ENCODE measurements at places on chromosomes 3 and 15. TPM values are rescaled to one million over a fixed set of nuclear protein-coding genes. Genes with fewer than 3 reads are reported as not detected.

DNA sequence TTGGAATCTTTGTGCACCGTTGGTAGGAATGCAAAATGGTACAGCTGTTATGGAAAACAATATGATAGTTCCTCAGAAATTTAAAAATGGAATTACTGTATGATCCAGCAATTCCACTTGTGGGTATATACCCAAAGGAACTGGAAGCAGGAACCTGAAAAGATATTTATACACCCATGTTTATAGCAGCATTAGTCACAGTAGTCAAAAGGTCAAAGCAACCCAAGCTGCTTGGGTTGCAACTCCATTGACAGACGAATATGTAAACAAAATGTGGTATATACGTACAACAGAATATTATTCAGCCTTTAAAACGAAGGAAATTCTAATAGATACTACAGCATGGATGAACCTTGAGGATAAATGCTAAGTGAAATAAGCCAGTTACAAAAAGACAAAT, 35.0 kb upstream of the CAPN3 start:
- H3K36me3 ChIP-seq: no peaks in the 10 kb centered on the region
- H3K27ac ChIP-seq: no peak overlapping the region
- H3K4me3 ChIP-seq: no peak overlapping the region
- no peaks in the 10 kb centered on the region for H3K27me3 ChIP-seq
- H3K4me1 ChIP-seq: no peaks in the 10 kb centered on the region

GRCh38 chr3:56251343-56251945, 216.8 kb downstream of the ERC2 start:
- peak; percentile 44 for DNase-seq
- no peak overlapping the region for H3K4me3 ChIP-seq
- no peaks in the 10 kb centered on the region for H3K36me3 ChIP-seq
- no peak overlapping the region for H3K27ac ChIP-seq
- H3K27me3 ChIP-seq: no peaks in the 10 kb centered on the region

DNA sequence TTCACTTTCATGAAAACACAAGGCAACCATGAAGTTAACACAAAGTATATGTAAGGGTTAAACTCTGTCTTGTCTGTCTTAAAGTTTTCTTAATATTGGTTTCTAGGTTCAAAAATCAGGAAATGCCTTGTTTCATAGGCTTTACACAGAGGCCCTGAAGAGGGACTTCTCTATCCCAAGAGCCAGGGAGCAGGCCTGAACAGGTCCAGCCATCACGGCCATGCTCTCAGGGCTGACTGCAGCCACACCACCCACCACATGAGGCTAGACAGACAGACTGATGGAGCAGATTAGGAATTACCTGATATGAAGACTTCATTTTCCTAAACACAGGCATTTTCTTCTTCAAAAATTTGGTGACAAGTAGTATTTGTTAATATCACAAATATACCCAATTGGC, 502.9 kb downstream of the GABRG3 start:
- no peak overlapping the region for H3K27ac ChIP-seq
- no peaks in the 10 kb centered on the region for H3K36me3 ChIP-seq
- DNase-seq: no peak
- no peak overlapping the region for H3K4me3 ChIP-seq
- no peaks in the 10 kb centered on the region for H3K27me3 ChIP-seq

The GPR160 gene
- 56.4 TPM for total RNA-seq

The CAMK2N2 gene
- 0.19 TPM for total RNA-seq

- DNase-seq: no peak
- H3K27me3 ChIP-seq: no peaks in the 10 kb centered on the region
- H3K36me3 ChIP-seq: no peaks in the 10 kb centered on the region
- no peak overlapping the region for H3K27ac ChIP-seq
- H3K4me3 ChIP-seq: no peak overlapping the region
- H3K4me1 ChIP-seq: no peaks in the 10 kb centered on the region
Measured at GRCh38 chr15:69666921-69667811, 214.5 kb downstream of the RPLP1 start.

DNA sequence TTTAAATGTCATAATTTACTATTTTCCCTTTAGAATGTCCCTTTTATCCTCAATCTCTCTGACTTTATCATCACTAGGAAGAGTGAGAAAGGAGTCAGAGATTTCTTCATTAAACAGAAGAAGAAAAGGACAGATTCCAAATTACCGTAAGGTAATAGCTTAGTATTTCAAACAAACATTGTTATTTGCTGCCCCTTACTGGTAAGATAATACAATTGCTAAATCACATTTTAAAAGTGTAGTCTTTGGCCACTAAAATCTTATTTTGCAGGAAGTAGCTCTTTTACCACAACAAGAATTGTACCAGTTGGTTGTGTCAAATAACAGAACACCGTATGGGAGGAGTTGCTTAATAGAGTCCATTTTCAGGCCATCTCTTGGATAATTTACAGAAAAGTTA, 53.7 kb downstream of the CGGBP1 start:
- no peaks in the 10 kb centered on the region for H3K27me3 ChIP-seq
- no peak overlapping the region for H3K4me3 ChIP-seq
- DNase-seq: no peak
- no peak overlapping the region for H3K27ac ChIP-seq

The PODXL2 gene
- total RNA-seq: 19.0 TPM

DNA sequence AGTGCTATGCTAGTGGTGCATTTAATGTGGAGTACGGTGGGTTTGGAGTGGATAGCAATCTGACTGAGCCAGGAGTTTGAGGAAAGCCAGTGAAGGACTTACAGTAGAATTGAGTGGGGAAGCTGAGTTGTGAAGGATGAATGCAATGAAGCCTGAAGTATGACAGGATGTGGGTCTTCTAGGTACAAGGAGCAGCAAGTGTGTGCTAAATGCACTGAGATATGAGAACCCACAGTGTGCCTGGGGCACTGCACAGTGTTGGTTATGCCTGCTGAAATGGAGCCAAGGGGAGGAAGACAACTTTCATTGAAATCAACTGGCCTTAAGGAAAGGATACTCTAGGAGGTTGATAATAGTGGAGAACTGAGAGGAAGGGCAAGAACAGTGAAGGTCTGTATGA, 105.5 kb upstream of the MRPL3 start:
- no peaks in the 10 kb centered on the region for H3K36me3 ChIP-seq
- no peak for DNase-seq
- H3K4me1 ChIP-seq: no peaks in the 10 kb centered on the region
- H3K27ac ChIP-seq: no peak overlapping the region
- no peaks in the 10 kb centered on the region for H3K27me3 ChIP-seq
- no peak overlapping the region for H3K4me3 ChIP-seq

DNA sequence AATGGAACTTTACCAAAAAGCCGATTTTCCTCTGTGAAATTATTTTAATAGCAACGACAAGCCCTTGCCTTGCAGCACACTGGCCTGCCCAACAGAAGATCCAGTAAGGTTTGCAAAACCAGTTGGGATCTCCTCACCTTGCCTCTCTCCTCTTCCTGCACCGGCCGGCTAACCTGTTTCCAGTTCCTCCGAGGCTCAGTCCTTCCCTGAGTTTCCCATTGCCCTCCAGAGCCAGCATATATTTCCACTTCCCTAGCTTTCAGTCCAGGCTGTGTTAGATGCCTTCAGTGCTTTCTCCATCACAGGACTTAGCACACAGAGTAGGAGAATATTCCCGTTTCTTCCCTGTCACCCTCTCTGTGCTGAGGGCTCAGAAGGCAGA, 60.3 kb downstream of the NOX5 start:
- no peaks in the 10 kb centered on the region for H3K36me3 ChIP-seq
- peak; percentile 32 for DNase-seq
- H3K4me1 ChIP-seq: no peaks in the 10 kb centered on the region
- H3K27me3 ChIP-seq: no peaks in the 10 kb centered on the region
- no peak overlapping the region for H3K27ac ChIP-seq

The RASGRP1 gene
- total RNA-seq: 1.5 TPM

GRCh38 chr15:26294059-26294689, 431.0 kb upstream of the ATP10A start:
- no peak overlapping the region for H3K4me3 ChIP-seq
- no peak overlapping the region for H3K27ac ChIP-seq
- no peak for DNase-seq
- H3K4me1 ChIP-seq: no peaks in the 10 kb centered on the region
- no peaks in the 10 kb centered on the region for H3K36me3 ChIP-seq

DNA sequence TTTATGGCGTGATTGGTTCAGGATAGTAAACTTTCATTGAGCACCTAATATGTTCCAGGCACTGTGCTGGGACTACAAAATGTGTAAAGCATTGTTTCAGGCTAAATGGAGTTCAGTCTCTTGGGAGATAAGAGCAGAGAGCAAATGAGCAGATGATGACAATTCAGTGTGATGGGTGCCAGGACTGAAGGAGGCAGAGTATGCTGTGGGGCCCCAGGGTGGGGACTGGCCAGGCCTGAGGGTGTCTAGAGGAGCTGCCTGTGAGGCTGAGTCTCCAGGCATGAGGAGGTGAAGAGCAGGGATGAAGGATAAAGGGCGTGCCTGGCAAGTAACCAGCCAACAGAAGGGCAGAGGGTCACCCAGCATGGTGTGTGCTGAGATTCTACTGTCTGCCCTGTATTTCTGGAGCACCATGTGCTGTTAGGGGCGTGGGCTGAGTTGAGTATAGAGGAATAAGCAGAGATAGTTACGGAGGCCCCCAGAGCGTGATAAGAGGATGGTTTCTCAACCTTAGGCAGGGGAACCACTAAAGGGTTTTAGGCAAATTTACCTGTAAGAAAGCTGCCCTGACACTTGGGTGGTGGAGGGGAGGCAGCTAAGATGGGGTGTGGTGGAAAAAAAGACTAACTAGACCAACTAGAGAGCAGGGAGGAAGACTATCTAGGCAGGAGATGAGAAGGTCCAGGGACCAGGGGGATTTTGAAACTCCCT, 38.5 kb downstream of the EPHB1 start:
- H3K4me3 ChIP-seq: no peak overlapping the region
- DNase-seq: no peak
- H3K27ac ChIP-seq: no peak overlapping the region
- H3K27me3 ChIP-seq: no peaks in the 10 kb centered on the region
- no peaks in the 10 kb centered on the region for H3K36me3 ChIP-seq

- H3K27ac ChIP-seq: no peak overlapping the region
- H3K36me3 ChIP-seq: no peaks in the 10 kb centered on the region
- DNase-seq: peak; percentile 12
- H3K27me3 ChIP-seq: no peaks in the 10 kb centered on the region
- H3K4me1 ChIP-seq: peaks cover 26% of the 10 kb centered on the region
Measured at GRCh38 chr3:123759311-123759710, 124.8 kb downstream of the MYLK start.

GRCh38 chr15:28930476-28931291, 44.9 kb downstream of the APBA2 start:
- no peaks in the 10 kb centered on the region for H3K4me1 ChIP-seq
- no peak for DNase-seq
- no peaks in the 10 kb centered on the region for H3K36me3 ChIP-seq
- no peak overlapping the region for H3K4me3 ChIP-seq
- no peaks in the 10 kb centered on the region for H3K27me3 ChIP-seq

DNA sequence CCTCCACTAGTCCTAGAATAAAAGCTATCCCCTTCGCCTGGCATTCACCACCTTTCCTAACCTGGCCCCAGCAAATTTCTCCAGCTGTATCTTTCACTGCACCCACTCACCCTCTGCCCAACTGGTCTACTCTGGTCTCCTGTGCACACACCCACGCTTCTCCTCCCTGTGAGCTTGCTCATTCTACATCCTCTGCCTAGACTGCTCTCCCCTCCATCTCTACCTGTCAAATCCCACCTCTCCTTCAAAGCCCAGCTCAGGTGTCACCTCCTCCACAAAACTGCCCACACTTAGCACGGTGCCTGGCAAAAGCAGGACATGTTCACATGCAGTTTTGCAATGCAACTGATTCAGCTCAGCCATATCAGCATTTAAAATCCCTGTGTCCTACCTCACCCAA, 45.8 kb upstream of the NTRK3 start:
- H3K36me3 ChIP-seq: no peaks in the 10 kb centered on the region
- H3K27ac ChIP-seq: no peak overlapping the region
- no peaks in the 10 kb centered on the region for H3K27me3 ChIP-seq

DNA sequence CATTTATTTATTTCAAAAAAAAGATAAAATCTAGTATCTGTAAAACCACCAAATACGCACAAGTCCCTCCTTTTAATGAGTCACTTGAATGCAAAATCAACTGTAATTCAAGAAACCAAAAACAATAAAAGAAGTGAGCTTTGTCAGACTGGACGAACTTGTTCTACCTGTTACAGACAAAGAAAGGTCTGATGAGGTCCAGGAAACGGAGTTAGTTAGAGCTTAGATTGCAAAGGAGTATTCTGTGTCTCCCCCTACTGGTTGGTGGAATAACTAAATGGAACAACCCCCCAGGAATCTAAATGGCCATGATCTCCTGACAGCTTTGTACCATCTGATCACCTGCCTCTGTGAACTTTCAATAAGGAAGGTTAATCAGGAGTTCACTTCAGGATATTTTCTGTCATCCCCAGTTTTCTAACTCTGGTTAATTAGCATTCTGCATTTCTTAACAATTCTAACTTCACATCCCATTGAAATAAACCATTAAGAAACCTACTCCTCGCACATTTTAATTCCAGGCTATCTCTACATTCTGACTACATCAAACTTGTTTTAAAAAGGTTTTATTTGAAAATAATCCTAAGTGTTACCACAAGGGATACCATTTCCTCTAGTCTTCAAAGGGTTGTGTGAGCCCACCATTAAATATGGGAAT, 333.0 kb upstream of the SATB1 start:
- peaks cover 5% of the 10 kb centered on the region for H3K4me1 ChIP-seq
- H3K27me3 ChIP-seq: no peaks in the 10 kb centered on the region
- peak overlapping the region; percentile 56 for H3K27ac ChIP-seq
- peak; percentile 73 for DNase-seq
- no peaks in the 10 kb centered on the region for H3K36me3 ChIP-seq

DNA sequence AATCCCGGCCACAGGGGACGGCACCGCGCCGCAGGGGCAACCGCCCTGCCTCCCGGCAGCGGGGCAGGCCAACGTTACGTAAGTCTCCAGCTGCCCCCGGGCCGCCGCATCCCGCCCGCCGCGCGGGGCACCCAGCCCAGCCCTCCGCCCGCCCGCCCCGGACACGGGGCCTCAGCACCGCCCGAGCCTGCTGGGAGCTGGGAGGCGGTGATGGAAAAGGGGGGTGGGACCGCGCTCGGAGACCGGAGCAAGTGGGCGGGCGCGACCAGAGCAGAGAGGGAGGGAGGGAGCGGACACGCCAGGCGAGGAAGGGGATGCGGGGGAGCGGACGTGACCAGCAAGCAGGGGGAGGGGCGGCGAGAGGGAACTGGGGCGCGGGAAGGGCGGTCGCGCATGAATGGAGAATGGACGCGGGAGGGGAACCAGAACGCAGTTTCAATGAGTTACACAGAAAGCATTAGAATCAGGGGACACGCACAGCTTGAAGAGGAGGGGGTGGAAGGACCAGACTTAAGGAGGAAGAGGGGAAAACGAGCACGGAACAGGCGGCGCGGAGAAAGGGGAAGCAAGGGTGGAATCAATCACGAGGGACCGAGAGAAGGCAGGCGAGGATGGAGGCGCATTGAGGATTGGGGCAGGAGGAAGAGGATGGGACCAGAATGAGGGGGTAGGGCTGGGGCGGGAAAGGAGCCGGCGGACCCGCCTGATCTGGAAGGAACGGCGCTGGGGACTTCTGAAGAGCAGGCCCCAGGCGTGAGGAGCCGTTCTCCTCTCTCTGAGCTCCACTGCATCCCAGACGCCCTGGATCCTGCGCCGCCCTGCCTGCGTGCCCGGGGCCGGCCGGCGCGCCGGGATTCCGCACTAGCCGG, 559 bp downstream of the PKM start:
- H3K4me1 ChIP-seq: peaks cover 21% of the 10 kb centered on the region
- peak; percentile 93 for DNase-seq
- peak overlapping the region; percentile 87 for H3K4me3 ChIP-seq
- no peaks in the 10 kb centered on the region for H3K36me3 ChIP-seq
- H3K27me3 ChIP-seq: no peaks in the 10 kb centered on the region

The CYP8B1 gene
- 0.20 TPM for total RNA-seq
